ENCODE measurements at places on chromosomes 16 and 17.

DNA sequence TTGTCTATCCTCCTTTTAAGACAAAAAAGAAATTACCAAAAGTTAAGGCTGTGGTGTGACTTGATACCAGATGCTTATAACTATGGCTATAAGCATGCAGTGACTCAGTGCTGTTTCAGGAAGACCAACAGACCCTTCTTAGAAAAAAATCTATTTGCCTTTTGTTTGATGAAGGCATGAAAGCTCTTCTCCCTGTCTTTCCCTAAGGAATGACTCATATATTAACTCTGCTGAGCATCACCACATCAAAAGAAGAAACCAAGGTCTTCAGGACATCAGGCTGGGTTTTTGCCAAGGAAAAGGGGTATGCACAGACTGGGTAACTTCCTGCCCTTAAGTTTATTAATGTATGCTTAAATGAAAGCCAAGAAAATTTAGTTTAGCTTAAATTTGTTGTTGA lies 47.1 kb downstream of the VMP1 start:
- no peak for DNase-seq

DNA sequence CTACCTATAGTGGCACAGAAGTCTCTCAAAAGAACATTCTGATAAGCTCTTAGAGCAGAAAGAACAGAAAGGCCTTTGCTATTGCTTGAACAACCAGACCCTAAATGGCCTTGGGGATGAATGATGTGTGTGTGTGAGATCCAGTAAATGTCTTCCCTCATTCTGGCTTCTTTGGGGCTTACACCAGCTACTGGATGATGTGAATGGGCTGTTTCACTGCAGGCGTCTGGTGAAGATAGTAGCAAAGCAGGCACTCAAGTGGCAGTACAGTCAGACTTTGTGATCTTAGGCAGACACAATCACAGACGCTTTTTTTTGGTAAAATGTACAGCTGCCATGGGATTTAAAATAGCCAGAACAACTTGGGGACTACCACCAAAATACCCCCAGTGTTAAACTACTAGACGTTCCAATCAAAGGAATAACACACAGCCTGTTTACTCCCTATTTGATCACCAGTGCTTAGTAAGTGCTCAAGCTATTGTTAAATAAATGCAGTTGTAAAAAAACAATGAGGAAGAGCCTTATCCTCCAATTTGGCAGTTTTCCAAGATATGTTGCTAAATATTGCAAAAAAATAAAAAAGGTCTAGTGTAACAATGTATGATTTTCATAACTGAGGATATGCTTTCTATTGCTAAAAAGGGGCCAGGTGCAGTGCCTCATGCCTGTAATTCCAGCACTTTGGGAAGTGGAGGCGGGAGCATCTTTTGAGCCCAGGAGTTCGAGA lies 17.9 kb downstream of the NDUFAB1 start:
- DNase-seq: no peak

DNA sequence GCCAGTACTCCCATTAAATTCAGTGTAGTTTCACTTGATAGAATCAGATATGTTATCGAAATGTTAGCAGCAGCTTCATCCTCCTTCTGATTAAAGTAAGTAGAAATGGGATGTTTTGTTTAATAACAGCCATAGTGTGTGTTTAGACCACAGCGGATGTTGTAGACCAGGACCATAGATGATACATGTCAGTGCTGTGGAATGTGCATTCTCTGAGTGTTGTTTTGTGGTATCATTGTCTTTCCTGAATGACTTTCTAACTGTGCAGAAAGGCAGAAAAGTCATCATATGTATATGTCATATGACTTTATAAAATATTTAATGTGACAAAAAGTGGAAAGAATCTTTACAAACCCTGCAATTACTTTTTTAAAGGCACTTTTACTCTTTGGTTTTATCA lies 55.6 kb downstream of the CYLD start:
- no peak for DNase-seq

DNA sequence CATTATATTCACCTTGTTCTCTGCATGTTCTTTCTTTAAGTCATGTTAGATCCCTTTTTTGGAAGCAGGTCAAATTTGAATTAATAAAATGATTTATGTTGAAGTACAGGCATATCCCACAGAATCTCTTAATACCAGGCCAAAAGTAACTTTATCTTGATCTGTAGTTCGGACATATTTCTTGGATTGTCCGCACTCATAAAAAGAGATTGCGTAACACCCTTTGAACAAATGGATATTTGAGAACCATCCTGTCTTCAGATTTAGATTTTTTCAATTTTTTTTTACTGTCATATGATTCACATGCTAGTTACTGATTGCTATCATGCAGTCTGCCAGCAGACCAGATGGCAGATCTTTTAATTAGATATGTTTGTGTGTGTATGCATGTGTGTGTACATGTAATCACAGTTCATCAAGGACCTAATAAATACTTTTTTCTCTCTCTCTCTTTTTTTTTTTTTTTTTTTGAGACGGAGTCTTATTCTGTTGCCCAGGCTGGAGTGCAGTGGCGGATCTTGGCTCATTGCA lies 352.6 kb downstream of the WWOX start:
- DNase-seq: no peak

DNA sequence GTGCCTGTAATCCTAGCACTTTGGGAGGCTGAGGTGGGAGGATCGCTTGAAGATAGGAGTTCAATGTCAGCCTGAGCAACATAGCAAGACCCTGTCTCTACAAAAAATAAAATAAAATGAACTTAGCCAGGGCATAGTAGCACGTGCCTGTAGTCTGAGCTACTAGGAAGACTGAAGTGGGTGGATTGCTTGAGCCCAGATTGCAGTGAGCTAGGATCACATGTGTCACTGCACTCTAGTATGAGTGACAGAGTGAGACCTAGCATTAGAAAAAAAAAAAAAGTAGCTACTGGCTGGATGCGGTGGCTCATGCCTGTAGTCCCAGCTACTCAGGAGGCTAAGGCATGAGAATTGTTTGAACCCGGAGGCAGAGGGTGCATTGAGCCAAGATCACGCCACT lies 6.0 kb downstream of the ADAP2 start:
- DNase-seq: no peak

DNA sequence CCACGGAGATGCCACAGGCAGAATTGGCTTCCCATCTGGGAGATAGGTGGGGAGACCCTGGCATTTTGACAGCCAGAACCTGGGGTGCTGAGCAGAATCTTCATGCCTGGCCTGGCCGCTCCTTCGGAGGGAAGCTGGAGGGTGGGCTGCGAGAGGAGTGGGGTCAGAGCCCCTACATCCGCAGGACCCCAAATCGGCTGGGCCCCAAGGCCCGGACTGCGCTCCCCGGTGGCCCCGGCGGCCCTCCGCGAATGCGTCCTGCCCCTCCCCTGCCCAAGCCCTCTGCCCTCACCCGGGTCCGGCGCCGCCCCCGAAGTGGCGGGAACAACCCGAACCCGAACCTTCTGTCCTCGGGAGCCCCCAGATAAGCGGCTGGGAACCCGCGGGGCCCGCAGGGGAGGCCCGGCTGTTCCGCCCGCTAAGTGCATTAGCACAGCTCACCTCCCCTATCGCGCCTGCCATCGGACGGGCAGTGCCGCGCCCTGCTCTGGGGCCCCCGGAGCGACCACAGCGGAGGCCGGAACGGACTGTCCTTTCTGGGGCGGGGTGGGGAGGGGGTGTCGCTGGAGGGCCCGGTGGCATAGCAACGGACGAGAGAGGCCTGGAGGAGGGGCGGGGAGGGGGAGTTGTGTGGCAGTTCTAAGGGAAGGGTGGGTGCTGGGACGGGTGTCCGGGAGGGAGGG lies 850 bp upstream of the PNMT start:
- DNase-seq: no peak

- DNase-seq: no peak
These were observed 16.5 kb downstream of the FCSK start for GRCh38 chr16:70470927-70471341.

DNA sequence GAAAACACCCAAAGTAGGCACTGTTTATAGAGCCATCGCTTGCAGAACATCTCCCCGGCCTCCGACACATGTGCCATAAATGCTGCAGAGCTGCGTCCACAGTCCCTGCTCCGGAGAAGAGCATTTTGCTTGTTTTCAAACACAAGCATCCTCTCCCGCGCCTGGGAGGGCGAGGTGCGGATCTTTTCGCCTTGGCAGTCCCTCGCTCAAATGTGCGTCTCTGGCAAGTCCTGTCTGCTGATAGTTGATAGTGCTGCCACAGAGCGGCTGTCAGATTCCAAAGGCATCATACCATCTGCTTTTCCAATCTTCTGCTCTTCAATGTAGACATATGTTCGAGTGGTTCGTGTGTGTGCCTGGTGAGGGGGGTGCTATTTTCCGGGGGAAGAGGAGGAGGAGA lies 603.7 kb downstream of the MAF start:
- no peak for DNase-seq

All from stimulated activated CD4-positive, alpha-beta T cell treated with anti-CD3 and anti-CD28 coated beads, Interleukin-4, amount 100 ng/mL, for 4 hours (primary cell).